ENCODE measurements at places on chromosomes 16 and 17. TPM values are rescaled to one million over a fixed set of nuclear protein-coding genes. Genes with fewer than 3 reads are reported as not detected.

Gene P2RX5
- polyA plus RNA-seq, result 3.7 TPM

Gene KRTAP4-1
- not detected for polyA plus RNA-seq

Gene DOC2A
- polyA plus RNA-seq, result 0.50 TPM

Gene TP53TG3C
- polyA plus RNA-seq, result not detected

Gene PRMT7
- polyA plus RNA-seq, result 63.1 TPM

Gene SBK1
- polyA plus RNA-seq, result 0.03 TPM

Gene MRM3
- 9.0 TPM for polyA plus RNA-seq

Gene MNT
- 9.4 TPM for polyA plus RNA-seq
